ENCODE measurements at places on chromosomes 11 and 22.
A peak's percentile ranks its signal among the peaks of the same experiment; 100 is the strongest.

DNA sequence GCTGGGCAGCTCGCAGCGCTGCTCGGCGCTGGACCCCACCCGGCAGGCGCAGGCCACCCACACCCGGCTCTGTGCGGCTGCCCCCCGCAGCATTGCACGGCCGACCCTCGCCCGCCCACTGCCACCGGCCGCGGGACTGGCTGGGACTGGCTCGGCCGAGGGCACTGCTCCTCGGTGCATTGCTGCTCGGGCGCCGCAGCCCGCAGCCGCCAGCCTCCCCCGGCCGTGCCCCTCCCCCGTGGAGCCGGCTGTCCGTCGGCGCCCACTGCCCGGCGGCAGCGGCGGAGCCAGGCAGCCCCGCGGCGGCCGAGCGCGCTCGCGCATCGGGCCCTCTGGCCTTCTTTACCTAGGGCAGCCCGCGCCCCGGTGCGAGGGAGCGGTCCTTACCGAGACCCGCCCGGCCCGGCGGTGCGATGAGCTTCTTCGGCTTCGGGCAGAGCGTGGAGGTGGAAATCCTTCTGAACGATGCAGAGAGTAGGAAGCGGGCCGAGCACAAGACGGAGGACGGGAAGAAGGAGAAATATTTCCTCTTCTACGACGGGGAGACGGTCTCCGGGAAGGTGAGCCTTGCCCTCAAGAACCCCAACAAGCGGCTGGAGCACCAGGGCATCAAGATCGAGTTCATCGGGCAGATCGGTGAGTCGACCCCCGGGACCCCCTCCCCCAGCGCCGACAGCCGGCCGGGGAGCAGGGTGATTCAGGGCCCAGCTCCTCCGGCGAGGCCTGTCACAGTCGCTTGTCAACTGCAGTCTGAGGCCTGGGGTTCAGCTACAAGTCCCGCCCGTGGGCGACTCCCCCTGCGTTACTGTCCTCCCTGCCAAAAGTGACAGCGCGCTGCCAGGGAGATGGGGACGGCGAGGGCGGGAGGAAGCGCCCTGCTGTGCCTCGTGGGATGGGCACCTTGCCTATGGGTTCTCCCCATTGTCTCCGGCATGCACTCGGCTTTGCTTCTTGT lies 516 bp downstream of the VPS26B start:
- H3K27ac ChIP-seq = peak overlapping the region; percentile 67
- H3K27me3 ChIP-seq = no peaks in the 10 kb centered on the region
- peak overlapping the region; percentile 96 for H3K4me3 ChIP-seq
- peaks cover 37% of the 10 kb centered on the region for H3K4me1 ChIP-seq
- peaks cover 9% of the 10 kb centered on the region for H3K36me3 ChIP-seq

DNA sequence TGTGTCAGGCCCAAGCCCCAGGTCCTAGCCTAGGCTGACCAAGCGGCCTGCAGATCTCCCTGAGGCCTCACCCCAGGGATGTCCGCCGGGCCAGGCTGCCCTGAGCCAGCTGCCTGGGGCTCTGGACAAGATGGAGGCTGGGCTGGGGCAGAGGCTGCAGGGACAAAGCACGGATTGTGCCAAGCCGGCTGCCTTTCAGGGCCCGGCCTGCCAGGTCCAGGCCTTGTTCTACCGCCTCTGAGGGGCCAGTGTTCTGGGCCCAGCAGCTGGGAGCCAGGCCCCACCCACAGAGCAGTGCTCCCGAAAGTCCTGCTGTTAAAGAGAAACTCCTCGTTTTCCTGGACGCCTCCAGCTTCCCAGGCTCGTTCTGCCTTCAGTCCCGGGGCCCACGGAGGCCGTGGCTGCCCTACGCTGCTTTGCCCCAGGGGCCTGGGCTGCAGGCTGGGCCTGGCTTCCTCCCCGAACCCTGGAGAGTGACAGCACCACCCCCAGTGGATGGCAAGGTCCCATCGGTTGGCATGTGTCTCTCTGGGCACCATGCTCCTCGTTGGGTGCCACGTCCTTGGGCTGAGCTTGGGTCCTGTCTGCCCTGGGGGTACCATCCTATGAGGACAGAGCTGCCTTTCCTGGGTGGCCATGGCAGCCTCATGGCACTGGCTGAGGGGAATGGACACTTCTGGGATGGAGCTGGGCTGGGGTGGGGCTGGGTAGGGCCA lies 7.6 kb downstream of the BRSK2 start:
- peaks cover 12% of the 10 kb centered on the region for H3K27me3 ChIP-seq
- H3K4me1 ChIP-seq = no peaks in the 10 kb centered on the region
- H3K27ac ChIP-seq = no peak overlapping the region
- no peak for DNase-seq
- H3K36me3 ChIP-seq = no peaks in the 10 kb centered on the region
- no peak overlapping the region for H3K4me3 ChIP-seq

DNA sequence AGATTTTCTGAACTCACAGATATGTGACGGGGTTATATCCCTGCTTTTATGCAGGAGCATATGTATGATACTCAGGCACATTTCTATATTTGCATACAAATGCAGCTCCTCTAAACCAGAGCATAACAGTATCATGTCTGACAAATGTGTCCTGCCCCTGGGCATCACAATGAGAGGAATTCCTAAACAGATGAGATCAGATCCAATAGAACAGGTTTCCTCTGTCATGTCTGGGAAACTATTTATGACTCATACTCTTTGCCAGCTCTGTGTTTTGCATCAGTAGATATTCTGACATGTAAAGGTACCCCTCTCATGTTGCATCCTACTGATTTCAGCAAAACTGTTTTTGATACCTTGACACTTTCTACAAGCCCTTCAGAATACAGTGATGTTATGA lies 29.4 kb downstream of the SYT9 start:
- H3K27ac ChIP-seq = peak overlapping the region; percentile 4
- H3K27me3 ChIP-seq = peaks cover 5% of the 10 kb centered on the region
- no peak for DNase-seq
- H3K4me1 ChIP-seq = no peaks in the 10 kb centered on the region
- H3K4me3 ChIP-seq = no peak overlapping the region
- no peaks in the 10 kb centered on the region for H3K36me3 ChIP-seq

- no peaks in the 10 kb centered on the region for H3K36me3 ChIP-seq
- DNase-seq = no peak
- no peaks in the 10 kb centered on the region for H3K4me1 ChIP-seq
- no peak overlapping the region for H3K27ac ChIP-seq
- peaks cover 13% of the 10 kb centered on the region for H3K27me3 ChIP-seq
These were observed 744 bp downstream of the PRAME start for GRCh38 chr22:22558071-22558971.

DNA sequence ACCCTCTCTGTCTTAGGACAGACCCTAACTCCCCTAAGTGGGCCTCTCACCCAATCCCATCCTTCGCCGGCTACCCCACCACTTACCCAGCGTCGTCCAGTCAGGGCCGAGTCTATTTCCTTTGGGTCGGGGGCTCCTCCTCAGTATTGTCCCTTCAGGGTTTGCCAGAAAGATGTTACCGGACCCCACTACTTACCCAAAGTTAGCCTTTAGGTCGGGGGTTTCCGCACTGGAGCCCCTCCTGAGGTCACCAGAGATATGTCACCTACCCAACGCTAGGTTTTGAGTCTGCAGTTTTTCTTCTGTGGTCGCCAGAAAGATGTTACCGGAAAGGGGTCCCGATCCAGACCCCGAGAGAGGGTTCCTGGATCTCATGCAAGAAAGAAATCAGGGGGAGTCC lies 17.9 kb upstream of the B4GALNT4 start:
- DNase-seq = no peak
- H3K27ac ChIP-seq = no peak overlapping the region
- H3K4me1 ChIP-seq = peaks cover 28% of the 10 kb centered on the region

DNA sequence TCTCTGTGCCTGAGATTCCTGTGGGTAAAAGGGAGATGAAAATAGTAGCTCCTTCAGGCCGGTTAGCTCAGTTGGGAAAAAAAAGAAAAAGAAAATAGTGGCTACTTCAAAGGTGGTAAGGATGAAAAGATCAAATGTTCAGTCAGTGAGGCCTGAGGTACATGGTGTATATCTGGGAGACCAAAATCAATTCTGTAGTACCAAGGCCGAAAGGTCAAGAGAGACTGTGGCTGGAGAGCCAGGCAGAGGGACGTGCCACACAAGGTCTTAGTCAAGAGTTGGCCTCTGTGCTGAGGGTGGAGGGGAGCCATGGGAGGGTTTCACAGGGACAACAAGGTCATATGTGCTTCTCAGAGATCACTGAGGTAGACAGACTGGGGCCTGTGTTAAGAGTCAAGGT lies 4.8 kb upstream of the GDPD5 start:
- H3K27me3 ChIP-seq = peaks cover 11% of the 10 kb centered on the region
- no peaks in the 10 kb centered on the region for H3K36me3 ChIP-seq
- no peak overlapping the region for H3K27ac ChIP-seq
- peaks cover 35% of the 10 kb centered on the region for H3K4me1 ChIP-seq

- H3K27ac ChIP-seq = peak overlapping the region; percentile 82
- H3K27me3 ChIP-seq = peaks cover 7% of the 10 kb centered on the region
- DNase-seq = no peak
- peak overlapping the region; percentile 72 for H3K4me3 ChIP-seq
- peaks cover 40% of the 10 kb centered on the region for H3K4me1 ChIP-seq
- peaks cover 4% of the 10 kb centered on the region for H3K36me3 ChIP-seq
These were observed 131.4 kb upstream of the UBASH3B start for GRCh38 chr11:122523846-122524805.

DNA sequence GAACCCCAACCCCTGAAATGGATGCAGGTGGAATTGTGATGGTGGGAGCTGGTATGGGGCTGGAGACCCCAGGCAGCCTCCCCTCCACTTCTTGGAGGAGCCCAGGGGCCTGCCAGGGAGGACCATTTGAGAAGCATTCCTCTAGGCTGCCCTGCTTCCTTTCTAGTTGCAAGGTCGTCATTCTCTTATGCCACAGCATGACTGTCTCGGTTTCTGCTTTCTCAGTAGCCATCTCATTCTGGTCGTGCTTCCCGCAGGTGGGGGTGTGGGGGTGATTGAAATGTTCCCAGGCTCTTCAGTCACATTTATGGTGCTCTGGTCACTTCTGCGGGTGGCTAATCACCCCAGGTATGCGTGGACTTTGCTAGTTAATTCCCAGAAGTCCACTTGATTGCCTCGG lies 223.7 kb upstream of the TBCEL start:
- H3K27ac ChIP-seq = no peak overlapping the region
- H3K36me3 ChIP-seq = no peaks in the 10 kb centered on the region
- H3K4me1 ChIP-seq = peaks cover 11% of the 10 kb centered on the region
- no peak for DNase-seq

DNA sequence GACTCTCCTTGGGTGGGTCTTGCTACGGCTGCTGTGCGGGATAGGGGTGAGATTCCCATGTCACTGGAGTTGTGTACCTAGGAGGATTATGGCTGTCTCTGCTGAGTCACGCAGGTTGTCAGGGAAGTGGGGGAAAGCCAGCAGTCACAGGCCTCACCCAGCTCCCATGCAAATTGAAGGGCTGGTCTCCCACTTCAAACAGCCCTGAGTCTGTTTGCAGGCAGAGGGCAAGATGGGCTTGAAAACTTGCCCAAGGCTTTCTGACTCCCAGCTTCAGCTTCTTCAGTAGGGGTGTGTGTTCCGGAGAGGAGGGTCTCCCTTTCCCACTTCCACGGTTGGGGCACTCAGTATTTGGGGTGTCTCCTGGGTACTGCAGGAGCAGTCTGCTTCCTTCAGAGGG lies 10.9 kb upstream of the SC5D start:
- DNase-seq = no peak
- H3K4me3 ChIP-seq = no peak overlapping the region
- peaks cover 5% of the 10 kb centered on the region for H3K36me3 ChIP-seq
- H3K4me1 ChIP-seq = peaks cover 4% of the 10 kb centered on the region

GRCh38 chr11:7253800-7254199 lies 2.1 kb downstream of the SYT9 start:
- H3K4me1 ChIP-seq = no peaks in the 10 kb centered on the region
- H3K4me3 ChIP-seq = peak overlapping the region; percentile 44
- no peak overlapping the region for H3K27ac ChIP-seq
- DNase-seq = no peak

DNA sequence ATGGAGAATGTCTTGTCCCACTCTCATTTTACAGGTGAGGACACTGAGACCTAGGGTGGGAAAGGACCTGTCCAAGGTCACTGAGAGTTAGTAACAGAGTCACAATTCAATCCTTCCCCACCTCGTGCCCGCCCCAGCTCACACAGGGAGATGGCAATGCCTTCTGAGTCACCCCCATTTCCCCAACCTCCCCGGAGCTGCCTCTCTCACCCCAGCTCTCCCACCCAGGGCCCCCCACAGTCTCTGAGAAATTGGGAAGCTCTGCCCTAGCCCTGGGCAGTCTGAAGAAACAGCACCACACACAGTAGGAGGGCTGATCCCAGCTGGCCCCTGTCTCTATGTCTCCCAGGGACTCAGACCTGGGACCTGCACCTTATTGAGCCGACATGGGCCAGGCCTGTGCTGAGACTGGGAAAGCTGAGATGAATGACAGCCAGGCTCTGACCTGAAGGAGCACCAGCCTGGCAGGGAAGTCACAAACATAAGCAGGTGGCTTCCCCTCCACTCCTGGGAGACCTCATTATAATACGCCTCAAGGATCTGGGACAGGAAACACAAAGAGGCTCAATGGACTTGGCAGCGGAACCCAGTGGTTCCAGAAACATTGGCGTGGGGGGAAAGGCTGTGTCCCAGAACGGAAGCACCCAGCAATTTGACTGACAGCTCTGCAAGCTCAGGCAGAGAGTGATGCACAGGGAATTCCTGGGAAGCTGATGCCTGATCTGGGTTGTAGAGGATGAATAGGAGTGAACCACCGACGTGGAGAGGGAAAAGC lies 51.0 kb downstream of the CD6 start:
- H3K36me3 ChIP-seq = no peaks in the 10 kb centered on the region
- H3K4me1 ChIP-seq = peaks cover 38% of the 10 kb centered on the region
- DNase-seq = no peak
- H3K27ac ChIP-seq = no peak overlapping the region
- H3K27me3 ChIP-seq = peaks cover 43% of the 10 kb centered on the region

- no peak for DNase-seq
- H3K36me3 ChIP-seq = peaks cover 33% of the 10 kb centered on the region
- peaks cover 5% of the 10 kb centered on the region for H3K4me1 ChIP-seq
- no peaks in the 10 kb centered on the region for H3K27me3 ChIP-seq
These were observed 40.8 kb upstream of the ST14 start for GRCh38 chr11:130118636-130119387.

GRCh38 chr11:19466314-19466713 lies 225.6 kb upstream of the E2F8 start:
- no peak for DNase-seq
- H3K4me3 ChIP-seq = no peak overlapping the region
- no peak overlapping the region for H3K27ac ChIP-seq
- peaks cover 9% of the 10 kb centered on the region for H3K4me1 ChIP-seq

- H3K27me3 ChIP-seq = no peaks in the 10 kb centered on the region
- no peak overlapping the region for H3K4me3 ChIP-seq
- H3K4me1 ChIP-seq = peaks cover 18% of the 10 kb centered on the region
- DNase-seq = no peak
- H3K27ac ChIP-seq = no peak overlapping the region
These were observed 63.3 kb downstream of the SIK3 start for GRCh38 chr11:117034901-117035300.

GRCh38 chr11:1260620-1261019 lies 37.8 kb downstream of the MUC5B start:
- no peak for DNase-seq
- peaks cover 3% of the 10 kb centered on the region for H3K27me3 ChIP-seq
- H3K36me3 ChIP-seq = peaks cover 4% of the 10 kb centered on the region
- H3K4me3 ChIP-seq = no peak overlapping the region
- H3K27ac ChIP-seq = no peak overlapping the region

GRCh38 chr11:68153742-68154141 lies 32.6 kb upstream of the CHKA start:
- H3K27ac ChIP-seq = no peak overlapping the region
- peaks cover 18% of the 10 kb centered on the region for H3K36me3 ChIP-seq
- H3K4me3 ChIP-seq = no peak overlapping the region
- H3K27me3 ChIP-seq = no peaks in the 10 kb centered on the region
- peaks cover 9% of the 10 kb centered on the region for H3K4me1 ChIP-seq

All from type B pancreatic cell (in vitro differentiated cells).